ENCODE measurements at places on chromosomes 12 and 14.

GRCh38 chr12:7501031-7501588, 2.5 kb downstream of the CD163 start:
- no peak for DNase-seq

DNA sequence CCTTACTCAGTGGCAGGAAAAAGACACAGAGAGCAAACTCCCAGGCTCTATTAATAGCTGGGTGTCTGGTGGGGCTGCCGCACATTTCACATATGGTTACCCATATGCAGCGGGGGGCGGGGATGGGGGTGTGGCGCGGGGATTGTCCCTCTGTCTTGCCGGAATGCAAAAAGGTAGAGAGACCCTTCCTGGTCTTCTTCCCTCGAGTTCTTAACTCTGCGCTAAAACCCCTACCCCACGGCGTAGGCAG, 1.7 kb downstream of the PRMT8 start:
- no peak for DNase-seq

GRCh38 chr12:7373226-7373625, 69.4 kb downstream of the ACSM4 start:
- DNase-seq = no peak

DNA sequence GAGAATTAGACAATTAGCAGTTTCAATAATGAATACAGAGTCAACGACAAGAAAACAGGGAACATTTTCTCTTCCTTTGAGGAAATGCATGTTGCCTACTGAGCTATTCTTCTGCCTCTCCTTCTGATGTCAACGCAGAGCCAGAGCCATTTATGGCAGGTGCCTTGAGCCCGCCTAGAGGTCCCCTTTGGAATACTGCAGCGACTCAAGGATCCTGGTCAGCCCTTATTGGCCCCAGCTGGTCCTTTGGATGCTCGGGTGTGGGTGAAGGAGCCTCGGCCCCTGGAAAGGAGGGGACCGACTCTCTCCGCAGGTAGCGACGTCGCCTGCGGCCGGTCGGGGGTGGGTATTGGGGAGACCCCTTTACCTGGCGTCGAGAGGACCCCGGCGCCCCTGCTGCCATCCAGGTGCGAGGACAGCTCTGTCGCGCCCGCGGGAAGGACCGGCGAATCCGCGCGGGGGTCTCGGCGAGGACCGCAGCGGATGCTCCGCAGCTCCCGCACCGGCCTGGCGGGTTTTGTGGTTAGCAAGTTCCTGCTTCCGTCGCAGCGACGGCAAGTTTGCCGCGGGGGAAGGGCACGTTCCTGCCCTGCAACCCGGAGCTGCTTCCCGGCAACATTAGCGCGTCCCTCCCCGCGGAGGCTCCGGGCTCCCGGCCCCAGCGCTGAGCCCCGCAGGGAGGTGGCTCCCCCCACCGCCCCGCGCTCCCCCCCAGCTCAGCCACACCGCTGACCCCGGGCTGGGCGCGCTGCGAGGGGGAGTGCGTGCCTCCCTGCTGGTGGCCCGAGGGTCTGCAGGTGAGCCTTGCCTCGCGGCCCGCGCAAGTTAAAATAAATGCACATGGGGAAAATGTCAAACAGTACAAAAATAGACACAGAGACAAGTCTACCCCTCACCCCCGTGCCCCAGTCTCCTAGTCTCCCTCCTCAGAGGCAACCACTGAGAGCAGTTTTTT, at the start of gene MANSC1:
Gene MANSC1 (minus strand): TSS at position 532 of the 955 bp plus-strand sequence. CDS start 6,928 bp downstream, outside the sequence.
- peak; percentile 46 for DNase-seq

- no peak for DNase-seq
Measured at GRCh38 chr12:79508622-79509021, 182.1 kb downstream of the PAWR start.

DNA sequence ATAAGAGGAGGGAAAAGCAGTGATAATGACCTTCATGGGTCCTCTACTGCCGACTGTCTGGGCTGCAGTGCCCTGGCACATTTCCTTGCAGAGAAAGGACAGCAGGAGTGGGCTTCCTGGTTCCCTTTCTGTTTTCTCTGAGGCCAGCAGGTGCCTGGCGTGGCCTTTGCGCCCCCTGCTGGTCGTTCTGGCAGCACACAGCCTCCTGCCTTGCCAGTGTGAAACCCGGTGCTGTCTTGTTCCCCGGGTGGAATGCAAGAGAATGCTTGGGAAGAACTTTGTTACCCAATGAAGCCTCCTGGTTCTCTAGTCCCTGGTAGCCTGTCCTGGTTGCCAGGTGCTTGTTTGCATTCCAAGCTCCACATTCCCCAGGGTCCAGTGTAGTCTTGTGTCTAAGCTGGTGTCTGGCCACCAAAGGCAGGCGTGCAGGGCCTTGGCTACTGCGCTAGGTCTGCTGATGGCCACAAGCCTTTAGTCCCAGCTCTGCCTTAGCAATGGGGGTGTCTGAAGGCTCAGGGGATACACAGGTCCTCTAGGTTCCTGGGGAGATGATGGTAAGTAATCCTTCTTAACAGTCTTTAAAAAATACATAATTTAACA, 1392.4 kb upstream of the TMEM132C start:
- peak; percentile 36 for DNase-seq

DNA sequence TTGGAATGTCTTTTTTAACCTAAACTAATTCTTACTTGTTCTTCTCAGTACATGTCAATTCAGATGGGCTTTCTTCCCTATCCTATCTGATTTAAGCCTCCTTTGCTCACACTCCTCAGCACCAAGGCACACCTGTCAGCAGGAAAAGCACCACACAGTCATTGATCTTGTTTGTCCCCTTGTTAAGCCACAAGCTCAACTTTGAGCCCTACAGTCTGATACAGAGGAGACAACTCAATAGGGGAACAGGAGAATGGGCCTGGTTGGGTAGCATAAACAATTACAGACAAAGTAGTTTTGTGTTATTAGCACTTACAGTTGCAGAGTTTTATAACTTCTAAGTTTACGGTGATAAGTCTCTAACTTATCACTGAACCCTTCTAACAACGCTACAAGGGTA, 29.5 kb upstream of the SYCP3 start:
- no peak for DNase-seq

DNA sequence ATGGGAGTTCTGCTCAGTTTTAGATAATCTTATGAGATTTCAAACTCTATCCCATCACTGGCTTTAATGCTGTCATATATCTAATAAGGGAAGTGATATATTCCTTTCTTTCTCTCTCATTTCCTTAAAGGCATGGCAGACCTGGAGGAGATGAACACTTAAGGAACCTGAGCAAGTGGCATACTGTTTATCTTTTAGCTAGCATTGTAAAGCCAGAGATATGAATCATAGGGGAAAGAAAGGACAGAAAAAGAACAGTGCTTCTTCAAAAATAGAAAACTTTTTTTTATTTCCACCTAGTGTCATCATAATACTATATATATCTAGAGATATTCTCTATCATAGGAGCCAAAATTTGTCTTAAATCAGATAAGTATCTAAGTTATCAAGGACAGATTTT, 68.3 kb upstream of the PSMA6 start:
- no peak for DNase-seq

- no peak for DNase-seq
Measured at GRCh38 chr14:61234215-61234916, 46.8 kb downstream of the TMEM30B start.

DNA sequence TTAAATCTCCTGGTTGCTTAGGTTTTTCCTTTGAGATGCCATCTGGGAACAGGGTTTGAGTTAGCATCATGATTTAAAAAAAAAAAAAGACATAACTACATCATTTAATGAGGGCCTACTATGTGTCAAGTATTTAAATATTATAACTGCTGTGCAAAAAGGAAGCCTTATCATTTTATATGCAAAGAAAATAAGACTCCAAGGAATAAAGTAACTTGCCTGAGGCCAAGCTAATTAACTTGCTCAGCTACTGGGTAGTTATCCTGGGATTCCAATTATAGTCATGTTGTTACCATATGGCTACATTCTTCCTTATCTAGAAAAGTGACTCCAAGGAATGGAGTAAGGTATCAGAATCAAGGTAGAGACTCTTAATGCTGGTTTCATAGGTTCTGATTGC, 123.5 kb downstream of the SLC41A2 start:
- DNase-seq = no peak

GRCh38 chr14:47276931-47277330, 398.5 kb downstream of the MDGA2 start:
- DNase-seq = no peak

GRCh38 chr12:75792687-75793086, 238.9 kb downstream of the PHLDA1 start:
- no peak for DNase-seq
